Pancreas (tissue), 10 donors: ENCODE measurements at places on chromosomes 2 and 18. TPM values are rescaled to one million over a fixed set of nuclear protein-coding genes. Genes with fewer than 3 reads are reported as not detected.

DNA sequence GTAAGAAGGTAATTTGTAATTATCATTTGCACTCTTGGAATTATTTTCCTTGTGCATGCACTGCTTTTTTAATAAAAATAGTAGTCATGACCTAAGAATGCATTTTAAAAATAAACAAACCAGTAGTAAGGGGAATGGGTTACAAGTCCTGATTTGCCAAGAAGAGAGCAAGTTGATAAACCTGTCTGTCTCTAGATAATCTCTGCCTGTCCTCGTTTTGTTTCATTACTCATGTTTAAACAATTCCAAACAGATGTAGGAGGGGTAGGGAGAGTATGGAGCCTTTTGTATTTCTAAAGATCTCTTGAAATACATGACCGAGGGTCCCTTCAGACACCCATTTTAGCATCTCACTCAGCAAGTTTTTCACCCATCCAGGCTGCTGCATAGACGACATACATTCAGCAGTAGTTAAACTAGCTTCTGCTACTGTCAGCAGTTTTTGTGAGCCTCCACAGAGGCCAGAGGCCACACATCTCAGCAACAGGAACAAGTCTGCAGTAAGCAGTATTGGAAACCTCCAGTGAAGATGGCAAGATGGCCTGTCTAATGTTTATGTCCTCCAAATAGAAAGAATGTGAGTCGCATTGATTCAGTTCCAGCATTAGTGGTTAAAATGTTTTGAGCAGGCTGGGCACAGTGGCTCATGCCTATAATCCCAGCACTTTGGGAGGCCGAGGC is 2.3 kb upstream of the EXOC6B start:
- H3K27ac ChIP-seq = no peak overlapping the region
- DNase-seq = no peak
- no peaks in the 10 kb centered on the region for H3K27me3 ChIP-seq
- H3K36me3 ChIP-seq = no peaks in the 10 kb centered on the region
- no peak overlapping the region for H3K4me3 ChIP-seq

Gene FAM161A
- 2.6 TPM for total RNA-seq

Gene CYP27C1
- not detected for total RNA-seq

GRCh38 chr2:24915796-24916195 is 4.2 kb downstream of the ADCY3 start:
- no peak overlapping the region for H3K27ac ChIP-seq
- no peak for DNase-seq
- H3K36me3 ChIP-seq = no peaks in the 10 kb centered on the region
- no peak overlapping the region for H3K4me3 ChIP-seq
- no peaks in the 10 kb centered on the region for H3K27me3 ChIP-seq
- no peaks in the 10 kb centered on the region for H3K4me1 ChIP-seq

Gene PTPN2
- total RNA-seq = 24.8 TPM

- DNase-seq = no peak
- no peak overlapping the region for H3K4me3 ChIP-seq
- H3K4me1 ChIP-seq = peaks cover 15% of the 10 kb centered on the region
- no peaks in the 10 kb centered on the region for H3K27me3 ChIP-seq
- H3K27ac ChIP-seq = no peak overlapping the region
These were observed 1.9 kb upstream of the ST3GAL5 start for GRCh38 chr2:85890522-85891176.

DNA sequence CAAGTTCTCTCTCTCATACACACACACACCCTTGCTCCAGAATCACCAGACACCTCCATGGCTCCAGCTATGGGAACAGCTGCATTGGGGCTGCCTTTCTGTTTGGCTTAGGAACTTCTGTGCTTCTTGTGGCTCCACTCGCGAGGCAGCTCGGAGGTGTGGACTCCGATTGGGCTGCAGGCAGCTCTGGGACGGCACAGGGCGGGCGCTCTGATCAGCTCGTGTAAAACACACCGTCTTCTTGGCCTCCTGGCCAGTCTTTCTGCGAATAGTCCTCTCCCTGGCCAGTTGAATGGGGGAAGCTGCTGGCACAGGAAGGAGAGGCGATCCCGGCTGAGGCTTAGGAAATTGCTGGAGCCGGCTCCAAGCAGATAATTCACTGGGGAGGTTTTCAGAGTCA is 22.4 kb downstream of the FOSL2 start:
- H3K4me3 ChIP-seq = no peak overlapping the region
- peaks cover 5% of the 10 kb centered on the region for H3K4me1 ChIP-seq
- H3K36me3 ChIP-seq = peaks cover 18% of the 10 kb centered on the region

GRCh38 chr2:45283764-45284620 is 274.7 kb upstream of the SIX2 start:
- no peak overlapping the region for H3K27ac ChIP-seq
- no peak overlapping the region for H3K4me3 ChIP-seq
- no peak for DNase-seq
- H3K36me3 ChIP-seq = no peaks in the 10 kb centered on the region
- H3K27me3 ChIP-seq = no peaks in the 10 kb centered on the region
- no peaks in the 10 kb centered on the region for H3K4me1 ChIP-seq
